Hypothalamus (tissue), 51 donors: ENCODE measurements at places on chromosomes 3 and 15.

DNA sequence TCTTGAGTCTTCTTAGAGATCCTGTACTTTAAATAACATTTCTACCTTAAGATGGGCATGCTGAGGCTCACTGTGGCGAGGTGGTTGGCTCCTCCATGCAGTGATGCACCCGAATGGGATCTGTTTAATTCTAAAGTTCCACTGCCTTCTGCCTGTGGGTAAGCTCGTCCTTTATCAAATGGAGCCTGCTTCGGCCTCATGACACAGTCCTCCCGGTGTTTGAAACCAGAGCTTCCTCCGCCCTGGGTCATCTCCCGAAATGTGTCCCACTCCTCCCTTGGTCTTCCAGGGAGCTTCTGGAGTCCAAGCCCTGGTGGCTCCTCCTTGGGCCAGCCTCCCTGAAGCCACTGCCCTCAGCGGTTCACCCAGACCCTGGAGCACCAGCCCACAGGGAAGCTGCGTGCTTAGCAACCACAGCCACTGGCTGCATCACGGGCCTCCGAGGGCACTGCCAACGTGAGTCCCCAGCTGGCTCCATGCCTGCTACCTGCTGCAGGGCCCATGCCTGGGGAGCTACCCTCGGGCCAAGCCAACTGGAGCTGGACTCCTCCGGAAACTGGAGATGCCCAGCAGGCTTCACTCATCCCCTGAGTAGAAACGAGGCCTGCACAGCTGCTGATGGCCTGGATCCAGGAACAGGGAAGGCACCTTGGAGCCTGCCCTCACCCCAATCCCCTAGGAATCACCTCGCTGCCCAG lies 3.3 kb downstream of the RHCG start:
- no peak for DNase-seq

DNA sequence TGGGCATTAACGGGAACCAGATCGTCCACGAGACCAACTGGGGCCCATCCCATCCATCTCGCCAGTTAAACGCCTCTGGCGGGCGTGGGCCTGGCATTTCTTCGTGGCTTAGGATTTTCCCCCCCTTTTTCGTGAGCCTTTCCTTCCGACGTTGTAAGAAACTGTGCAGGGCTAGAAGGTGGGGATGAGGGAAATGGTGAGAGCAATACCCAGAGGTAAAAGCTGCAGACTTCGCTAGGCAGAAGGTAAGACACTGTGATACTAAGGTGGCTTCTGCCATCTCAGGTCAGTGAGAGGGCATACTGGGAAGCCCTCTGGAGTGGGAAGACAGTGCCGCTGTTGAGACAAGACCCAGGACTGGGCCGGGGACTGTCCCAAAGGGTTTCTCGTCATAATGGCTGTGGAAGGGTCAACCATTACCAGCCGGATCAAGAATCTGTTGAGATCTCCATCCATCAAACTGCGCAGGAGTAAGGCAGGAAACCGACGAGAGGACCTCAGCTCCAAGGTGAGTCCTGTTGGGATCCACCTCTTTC lies 666 bp downstream of the MAPKBP1 start:
- no peak for DNase-seq

DNA sequence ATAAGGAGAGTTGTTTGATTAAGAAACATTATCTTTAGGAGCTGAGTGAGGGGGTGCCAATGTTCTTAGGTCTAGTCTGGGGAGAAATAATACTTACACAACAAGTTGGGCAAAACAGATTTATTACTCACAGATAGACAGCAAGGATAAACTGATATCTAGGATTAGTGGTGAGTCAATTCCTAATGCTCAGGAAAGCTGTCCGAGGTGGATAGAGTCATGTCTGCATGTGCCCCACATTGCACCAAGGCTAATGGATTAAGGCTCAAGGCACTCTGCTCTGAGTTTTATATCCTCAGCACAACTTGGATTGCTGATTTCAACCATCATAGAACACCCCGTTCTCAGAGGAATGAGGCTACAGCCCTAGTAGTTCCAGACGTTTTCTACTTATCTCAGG lies 1042.3 kb downstream of the OTOL1 start:
- no peak for DNase-seq

DNA sequence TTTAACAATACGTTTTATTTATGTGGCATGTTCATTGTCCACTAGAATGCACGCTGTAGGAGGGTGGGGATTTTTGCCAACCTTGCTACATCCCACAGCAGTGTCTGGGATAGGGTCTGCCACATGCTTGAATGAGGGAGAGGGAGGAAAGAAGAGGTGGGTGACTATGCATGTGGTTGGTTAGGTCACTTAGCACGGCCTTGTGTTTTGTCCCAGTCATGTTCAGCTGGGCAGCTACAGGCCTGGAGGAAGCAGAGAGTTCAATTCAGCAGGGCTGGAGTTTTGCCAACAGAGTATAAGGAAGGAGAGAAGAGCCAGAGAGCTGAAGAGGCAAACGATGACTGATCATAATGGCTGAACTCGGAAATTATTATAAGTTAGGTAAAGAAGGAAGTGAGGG lies 268.4 kb upstream of the NSMCE3 start:
- no peak for DNase-seq

- no peak for DNase-seq
Observed at GRCh38 chr15:101262551-101262950, 10.7 kb upstream of the CHSY1 start.

DNA sequence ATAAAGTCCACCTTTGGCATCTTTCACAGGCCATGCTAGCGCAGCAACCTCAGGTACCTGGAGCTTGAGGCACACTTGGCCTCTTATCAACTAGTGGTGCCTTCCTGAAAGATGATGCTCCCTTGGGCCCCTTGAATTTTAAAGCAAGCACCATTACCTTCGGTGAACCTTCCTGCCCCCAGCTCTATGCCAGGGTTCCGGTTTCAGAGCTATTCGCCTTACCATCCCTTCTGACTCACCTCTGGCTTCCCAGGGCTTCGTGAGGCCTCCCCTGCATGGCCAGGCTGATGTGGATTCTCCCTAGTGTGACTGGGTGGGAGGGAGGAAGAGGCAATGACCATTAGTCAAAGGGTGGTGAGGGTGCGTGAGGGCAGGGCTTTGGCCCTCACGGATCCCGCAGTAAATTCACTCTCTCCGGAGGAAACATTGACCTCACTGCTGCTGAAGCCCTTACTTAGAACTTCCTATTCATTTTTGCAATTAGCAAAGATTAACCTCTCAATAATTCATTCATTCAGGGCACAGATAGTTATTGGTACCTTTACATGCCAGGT lies 16.3 kb downstream of the BHLHE40 start:
- no peak for DNase-seq

- no peak for DNase-seq
Observed at GRCh38 chr15:64898406-64898805, 13.3 kb upstream of the ANKDD1A start.

GRCh38 chr3:144289057-144289456 lies 317.4 kb downstream of the DIPK2A start:
- no peak for DNase-seq

- DNase-seq, result no peak
Observed at GRCh38 chr3:64291345-64291744, 66.1 kb upstream of the PRICKLE2 start.

DNA sequence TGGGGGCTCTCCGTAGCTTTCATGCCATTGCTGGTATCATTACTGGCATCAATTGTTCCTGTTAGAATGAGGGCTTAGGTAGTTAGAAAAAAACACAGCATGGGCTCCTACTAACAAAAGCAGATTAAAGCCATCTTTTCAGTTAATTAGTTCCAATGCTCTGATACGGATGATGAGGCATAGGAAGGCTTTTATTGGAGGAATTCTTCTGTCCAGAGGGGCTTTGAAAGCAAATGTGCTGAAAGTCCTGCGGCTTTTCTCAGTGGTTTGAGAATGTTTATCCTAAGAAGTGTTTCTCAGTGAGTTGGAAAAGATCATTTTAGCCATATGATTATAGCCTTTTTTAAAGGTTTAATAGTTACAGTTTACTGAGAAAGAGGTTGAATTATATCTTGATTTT lies 198.5 kb downstream of the THSD4 start:
- no peak for DNase-seq

DNA sequence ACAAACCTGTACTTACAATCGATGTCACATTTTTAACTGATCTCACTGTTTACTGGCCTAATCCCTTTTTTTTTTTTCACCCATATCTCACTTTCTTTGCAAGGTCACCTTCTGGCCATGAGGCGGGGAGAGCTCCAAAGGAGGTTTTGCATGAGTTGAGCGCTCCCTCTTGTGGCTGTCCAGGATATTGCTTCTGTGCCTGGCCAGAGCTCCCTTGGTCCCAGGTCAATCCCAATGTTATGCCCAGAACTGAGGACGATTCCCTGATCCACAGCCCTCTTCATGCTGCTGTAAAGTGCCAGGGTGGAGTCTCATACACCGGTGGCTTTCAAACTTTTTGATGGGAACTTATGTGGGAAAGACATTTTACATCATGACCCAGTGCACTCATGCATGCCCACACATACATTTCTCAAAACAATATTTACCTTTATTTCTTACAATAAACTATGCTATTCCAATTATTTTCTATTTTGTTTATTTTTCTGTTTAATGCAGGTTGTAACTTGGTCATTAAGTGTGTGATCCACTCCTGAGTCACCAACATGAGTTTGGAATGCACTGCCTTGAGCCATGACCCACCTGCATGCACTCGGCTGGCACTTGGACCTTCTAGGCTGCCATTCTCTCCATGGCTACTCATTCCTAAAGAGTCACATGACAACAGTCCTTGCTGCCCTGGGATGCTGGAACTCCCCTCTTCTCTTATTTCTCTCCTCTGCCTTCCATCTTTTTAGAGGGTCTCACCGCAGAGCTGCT lies 9.6 kb upstream of the SST start:
- peak; percentile 74 for DNase-seq

- DNase-seq, result no peak
Observed at GRCh38 chr15:70036585-70037291, 61.0 kb downstream of the TLE3 start.

- DNase-seq, result no peak
Observed at GRCh38 chr3:112671930-112672715, 31.2 kb upstream of the CCDC80 start.

DNA sequence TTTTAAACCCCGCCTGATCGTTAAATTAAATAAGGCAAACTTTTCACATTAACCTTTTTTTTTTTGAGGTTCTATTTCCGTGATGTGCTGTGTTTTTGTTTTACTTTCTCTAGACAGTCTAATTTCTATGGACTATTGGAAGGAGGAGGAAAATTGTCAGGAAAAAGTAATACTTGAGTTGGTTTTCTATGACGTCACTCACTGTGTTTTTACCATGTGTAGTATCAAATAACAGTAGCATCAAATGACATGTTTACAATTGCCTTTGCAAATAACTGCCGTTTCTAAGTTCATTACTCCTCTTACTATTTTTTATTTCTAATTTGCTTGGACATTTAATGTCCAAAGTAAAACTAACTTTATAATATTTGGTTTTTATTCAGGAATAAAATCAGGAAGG lies 32.3 kb downstream of the MYO1E start:
- DNase-seq, result no peak

DNA sequence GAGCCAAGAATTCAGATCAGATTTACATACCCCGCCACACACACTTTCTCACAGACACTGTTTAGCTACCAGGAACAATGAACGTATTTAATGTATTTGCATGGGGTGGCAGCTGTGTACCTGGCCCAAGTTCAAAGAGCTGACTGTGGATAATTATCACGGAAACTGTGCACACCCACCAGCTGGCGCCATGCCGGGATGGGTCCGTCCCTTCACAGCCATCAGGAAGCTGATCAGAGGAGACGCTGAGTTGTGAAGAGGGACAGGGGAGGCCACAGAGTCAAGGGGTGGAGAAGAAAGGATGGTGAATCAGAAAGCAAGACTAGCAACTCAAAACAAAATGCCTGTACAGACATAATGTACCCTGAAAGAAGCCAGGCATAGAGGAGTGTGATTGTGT lies 13.1 kb upstream of the PLA2G4D start:
- no peak for DNase-seq

- no peak for DNase-seq
Observed at GRCh38 chr3:177679568-177680471, 482.5 kb upstream of the TBL1XR1 start.

GRCh38 chr3:168049367-168049974 lies 46.3 kb downstream of the GOLIM4 start:
- DNase-seq, result no peak

GRCh38 chr15:66164788-66165187 lies 88.8 kb downstream of the MEGF11 start:
- DNase-seq, result no peak

DNA sequence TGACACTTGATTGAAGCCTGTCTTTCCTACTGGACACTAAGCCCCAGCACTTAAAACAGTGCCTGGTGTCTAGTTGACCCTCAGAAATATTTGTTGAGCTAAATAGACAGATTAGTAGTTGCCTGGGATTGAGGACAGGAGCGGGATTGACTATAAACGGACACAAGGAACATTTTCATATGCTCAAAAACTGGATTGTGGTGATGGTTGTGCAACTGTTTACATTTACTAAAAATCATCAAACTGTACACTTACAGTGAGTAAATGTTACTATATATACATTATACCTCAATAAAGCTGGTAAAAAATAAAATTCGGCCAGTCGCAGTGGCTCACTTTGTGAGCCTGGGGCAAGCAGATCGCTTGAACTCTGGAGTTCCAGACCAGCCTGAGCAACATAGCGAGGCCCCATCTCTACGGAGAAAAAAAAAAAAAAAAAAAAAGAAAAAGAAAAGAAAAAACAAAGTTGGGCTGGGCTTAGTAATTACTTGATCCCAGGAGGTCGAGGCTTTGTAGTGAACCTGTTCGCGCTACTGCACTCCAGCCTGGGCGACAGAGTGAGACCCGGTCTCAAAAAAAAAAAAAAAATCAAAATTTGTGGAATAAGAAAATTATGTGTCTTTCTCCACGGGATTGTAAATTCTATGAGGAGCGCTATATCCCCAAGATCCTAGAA lies 632 bp upstream of the IDH3A start:
- no peak for DNase-seq

DNA sequence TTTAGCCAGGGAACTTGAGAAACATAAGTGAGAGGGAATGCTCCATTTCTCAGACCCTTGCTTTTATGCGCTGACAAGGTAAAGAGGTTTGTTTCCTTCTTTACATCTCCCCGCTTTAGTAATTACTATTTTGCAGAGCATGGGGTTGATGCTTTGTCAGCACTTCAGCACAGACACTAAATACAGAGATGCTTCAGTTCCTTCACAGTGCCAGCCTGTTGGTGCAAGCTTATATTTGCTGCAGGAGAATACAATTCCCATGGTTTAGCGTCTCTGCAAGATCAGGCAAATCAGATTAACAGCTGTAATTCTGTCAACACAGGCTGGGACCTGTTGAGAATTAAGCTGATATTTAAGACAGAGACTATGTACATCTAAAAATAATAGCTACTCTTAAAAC lies 2.9 kb downstream of the FMN1 start:
- no peak for DNase-seq

- no peak for DNase-seq
Observed at GRCh38 chr3:17412950-17413530, 329.4 kb downstream of the TBC1D5 start.

- DNase-seq, result no peak
Observed at GRCh38 chr15:42719043-42719442, 17.9 kb downstream of the CDAN1 start.
